ENCODE measurements at places on chromosomes 7 and 10. TPM values are rescaled to one million over a fixed set of nuclear protein-coding genes. Genes with fewer than 3 reads are reported as not detected.

VPS41 gene
- total RNA-seq: 22.7 TPM

ANXA11 gene
- total RNA-seq: 153 TPM

INMT gene
- total RNA-seq: not detected

NFE2L3 gene
- total RNA-seq: 75.6 TPM

SCIN gene
- 5.1 TPM for total RNA-seq

SDK1 gene
- total RNA-seq: 2.6 TPM

ABCB8 gene
- 31.8 TPM for total RNA-seq

MMD2 gene
- not detected for total RNA-seq

CTNNA3 gene
- under 0.01 TPM for total RNA-seq

BHLHA15 gene
- 1.8 TPM for total RNA-seq

ADAM8 gene
- 26.0 TPM for total RNA-seq

COBL gene
- total RNA-seq: 6.6 TPM

CRTAC1 gene
- not detected for total RNA-seq

DNAJC12 gene
- 0.17 TPM for total RNA-seq

ZNF679 gene
- not detected for total RNA-seq

SAP25 gene
- total RNA-seq: not detected

AGAP9 gene
- 7.1 TPM for total RNA-seq

RET gene
- 0.07 TPM for total RNA-seq

HOXA5 gene
- 20.1 TPM for total RNA-seq

PARD3 gene
- 70.5 TPM for total RNA-seq

DGKI gene
- total RNA-seq: 0.69 TPM

ZC3HAV1 gene
- total RNA-seq: 21.0 TPM

ITGA8 gene
- total RNA-seq: 0.06 TPM

AQP1 gene
- total RNA-seq: 0.72 TPM

FXYD4 gene
- not detected for total RNA-seq

DOCK4 gene
- 10.0 TPM for total RNA-seq

ALOX5 gene
- total RNA-seq: 1.7 TPM

ACTR3C gene
- 22.1 TPM for total RNA-seq

RNF32 gene
- 0.36 TPM for total RNA-seq

HSPA12A gene
- total RNA-seq: 8.9 TPM

All from epithelial cell of proximal tubule (primary cell).